ENCODE measurements at places on chromosomes 3 and 15. TPM values are rescaled to one million over a fixed set of nuclear protein-coding genes. Genes with fewer than 3 reads are reported as not detected.
A peak's percentile ranks its signal among the peaks of the same experiment; 100 is the strongest.

CYP1A2 gene
- total RNA-seq = not detected

EHHADH gene
- total RNA-seq = 6.6 TPM

CLDN18 gene
- not detected for total RNA-seq

SLC7A14 gene
- not detected for total RNA-seq

PTX3 gene
- total RNA-seq = 27.3 TPM

FGF12 gene
- not detected for total RNA-seq

- no peaks in the 10 kb centered on the region for H3K27me3 ChIP-seq
- DNase-seq = no peak
- no peak overlapping the region for H3K27ac ChIP-seq
Measured at GRCh38 chr3:171206283-171206682, 179.8 kb upstream of the SLC2A2 start.

DNA sequence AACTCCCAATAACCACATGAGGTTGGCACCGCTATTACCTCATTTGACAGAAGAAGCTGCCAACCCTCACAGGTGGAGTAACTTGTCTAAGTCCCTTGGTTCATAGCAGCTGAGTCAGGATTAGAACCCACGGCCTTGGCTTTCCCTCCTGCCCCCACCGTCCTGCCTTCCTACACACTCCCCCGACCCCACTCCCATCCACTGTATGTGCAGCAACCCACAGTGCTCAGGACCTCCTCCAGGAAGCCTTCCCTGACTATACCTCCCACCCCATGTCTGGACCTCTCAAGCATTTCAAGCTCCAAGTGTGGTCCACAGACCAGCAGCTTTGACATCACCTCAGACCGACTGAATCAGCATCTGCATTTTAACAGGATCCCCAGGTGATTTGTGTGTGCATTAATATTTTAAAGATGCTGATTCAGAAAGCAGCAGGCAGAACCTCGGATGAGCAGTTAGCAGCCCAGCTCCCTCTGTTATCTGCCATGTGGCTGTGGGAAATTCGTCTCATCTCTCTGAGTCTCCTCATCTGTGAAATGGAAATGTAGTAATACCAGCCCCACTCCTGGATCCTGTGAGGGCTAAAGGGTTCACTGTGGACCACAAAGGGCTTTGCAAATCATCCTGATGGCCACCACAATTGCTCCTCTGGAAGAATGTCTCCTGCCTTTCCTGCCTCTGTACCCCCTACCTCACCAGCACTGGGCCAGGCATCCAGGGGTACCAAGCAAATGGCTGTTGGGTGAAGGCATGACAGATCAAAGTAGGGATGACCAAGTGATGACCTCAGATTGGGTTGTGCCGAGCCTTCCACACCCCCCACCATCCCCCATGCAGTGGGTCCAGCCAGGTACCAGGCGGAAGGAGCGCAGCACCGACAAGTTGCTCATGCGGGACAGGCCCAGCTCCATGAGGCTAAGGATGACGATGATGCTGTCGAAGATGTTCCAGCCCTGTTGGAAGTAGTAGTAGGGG is 62.7 kb downstream of the SCN5A start:
- no peaks in the 10 kb centered on the region for H3K4me1 ChIP-seq
- no peaks in the 10 kb centered on the region for H3K36me3 ChIP-seq
- no peak overlapping the region for H3K4me3 ChIP-seq
- peaks cover 79% of the 10 kb centered on the region for H3K27me3 ChIP-seq
- H3K27ac ChIP-seq = no peak overlapping the region

GRCh38 chr15:61173899-61174689 is 55.0 kb downstream of the RORA start:
- no peak overlapping the region for H3K4me3 ChIP-seq
- H3K27me3 ChIP-seq = no peaks in the 10 kb centered on the region
- no peaks in the 10 kb centered on the region for H3K36me3 ChIP-seq
- H3K4me1 ChIP-seq = no peaks in the 10 kb centered on the region
- no peak overlapping the region for H3K27ac ChIP-seq

DNA sequence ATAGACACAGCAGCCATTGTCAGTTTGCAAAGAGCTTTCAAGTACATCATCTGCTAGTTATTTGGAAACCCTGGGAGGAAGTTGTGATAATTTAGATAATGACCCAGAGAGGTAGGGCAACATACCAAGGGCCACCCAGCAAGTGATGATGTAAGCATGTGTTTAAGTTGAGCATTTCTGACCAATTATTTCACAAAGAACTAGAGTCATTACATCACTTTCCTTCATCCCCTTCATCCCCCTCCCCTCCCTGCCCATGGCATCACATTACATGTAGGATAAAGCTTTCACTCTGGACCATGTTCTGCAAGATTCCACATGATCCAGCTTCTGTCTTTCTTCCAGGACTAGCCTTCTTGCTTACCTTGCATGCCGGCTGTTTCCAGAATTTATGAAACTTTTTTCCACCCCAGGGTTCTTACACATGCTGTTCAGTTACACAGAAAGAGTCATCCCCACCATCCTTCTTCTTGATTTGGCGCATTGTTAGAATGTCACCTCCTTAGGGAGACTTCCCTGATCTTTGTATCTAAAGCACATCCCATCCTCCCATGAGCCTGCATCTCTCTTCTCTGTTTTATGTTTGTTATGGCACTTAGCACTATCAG is 71.3 kb downstream of the PTPRG start:
- no peak overlapping the region for H3K27ac ChIP-seq
- DNase-seq = no peak
- no peaks in the 10 kb centered on the region for H3K36me3 ChIP-seq
- H3K4me1 ChIP-seq = no peaks in the 10 kb centered on the region
- H3K27me3 ChIP-seq = no peaks in the 10 kb centered on the region
- no peak overlapping the region for H3K4me3 ChIP-seq

DNA sequence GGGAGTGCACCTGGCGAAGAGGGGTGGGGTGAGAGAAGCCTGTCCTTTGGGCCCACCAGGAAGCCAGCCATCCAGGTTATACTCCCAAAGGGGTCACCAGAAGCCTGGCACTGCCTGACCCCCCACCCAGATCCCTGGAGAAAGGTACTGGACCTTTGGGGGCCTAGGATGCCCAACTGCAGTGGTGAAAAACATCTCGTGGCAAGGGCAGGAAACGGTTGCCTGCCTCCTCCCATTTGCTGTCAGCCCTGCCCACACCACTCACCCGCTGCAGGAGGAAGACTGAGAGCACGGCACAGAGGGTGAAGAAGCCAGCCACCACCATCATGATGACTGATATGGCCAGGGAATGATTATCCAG is 2.2 kb upstream of the ULK3 start:
- DNase-seq = no peak
- no peak overlapping the region for H3K27ac ChIP-seq
- no peak overlapping the region for H3K4me3 ChIP-seq
- no peaks in the 10 kb centered on the region for H3K36me3 ChIP-seq

DNA sequence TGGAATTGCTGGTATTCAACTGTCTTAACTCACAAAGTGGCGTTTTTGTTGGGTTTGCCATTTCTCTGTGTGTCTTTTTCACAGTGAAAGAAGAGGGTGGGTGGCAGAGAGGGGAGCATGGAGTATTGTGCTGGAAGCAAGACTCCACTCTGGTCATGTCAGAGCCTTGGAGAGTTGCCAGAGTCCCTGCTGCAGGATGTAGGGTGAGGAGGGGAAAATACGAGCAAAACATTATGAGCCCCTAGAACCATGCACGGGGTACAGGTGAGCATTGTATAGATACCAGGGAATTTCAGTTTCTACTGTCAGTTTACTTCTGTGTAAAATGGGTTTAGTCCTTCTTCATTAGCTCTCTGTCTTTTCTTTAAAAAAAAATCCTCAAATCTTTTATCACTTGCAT is 249.9 kb downstream of the CACNA2D3 start:
- H3K27me3 ChIP-seq = peaks cover 28% of the 10 kb centered on the region
- no peaks in the 10 kb centered on the region for H3K4me1 ChIP-seq
- no peak for DNase-seq
- no peak overlapping the region for H3K27ac ChIP-seq

DNA sequence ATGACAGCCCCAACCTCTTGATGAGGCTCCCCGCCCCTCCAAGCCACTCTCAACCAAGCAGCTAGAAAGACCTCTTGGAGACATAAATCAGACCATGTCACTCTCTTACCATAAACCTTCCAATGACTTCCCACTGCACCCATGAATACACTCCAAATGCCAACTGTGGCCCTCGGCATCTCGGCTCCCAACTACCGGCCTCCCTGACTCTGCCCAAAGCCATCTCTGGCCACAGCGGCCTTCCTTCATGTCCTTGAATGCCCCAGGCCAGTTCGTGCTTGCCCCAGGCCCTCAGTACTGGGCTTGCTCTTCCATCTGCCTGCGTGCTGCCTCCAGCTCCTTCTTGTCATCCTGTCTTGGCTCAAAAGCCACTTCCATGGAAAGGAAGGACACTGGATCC is 32.0 kb downstream of the HCN4 start:
- H3K27me3 ChIP-seq = peaks cover 32% of the 10 kb centered on the region
- no peaks in the 10 kb centered on the region for H3K36me3 ChIP-seq
- DNase-seq = no peak
- no peak overlapping the region for H3K4me3 ChIP-seq
- H3K4me1 ChIP-seq = no peaks in the 10 kb centered on the region

- peaks cover 51% of the 10 kb centered on the region for H3K36me3 ChIP-seq
- DNase-seq = no peak
Measured at GRCh38 chr3:39142067-39142466, 11.3 kb downstream of the CSRNP1 start.

DNA sequence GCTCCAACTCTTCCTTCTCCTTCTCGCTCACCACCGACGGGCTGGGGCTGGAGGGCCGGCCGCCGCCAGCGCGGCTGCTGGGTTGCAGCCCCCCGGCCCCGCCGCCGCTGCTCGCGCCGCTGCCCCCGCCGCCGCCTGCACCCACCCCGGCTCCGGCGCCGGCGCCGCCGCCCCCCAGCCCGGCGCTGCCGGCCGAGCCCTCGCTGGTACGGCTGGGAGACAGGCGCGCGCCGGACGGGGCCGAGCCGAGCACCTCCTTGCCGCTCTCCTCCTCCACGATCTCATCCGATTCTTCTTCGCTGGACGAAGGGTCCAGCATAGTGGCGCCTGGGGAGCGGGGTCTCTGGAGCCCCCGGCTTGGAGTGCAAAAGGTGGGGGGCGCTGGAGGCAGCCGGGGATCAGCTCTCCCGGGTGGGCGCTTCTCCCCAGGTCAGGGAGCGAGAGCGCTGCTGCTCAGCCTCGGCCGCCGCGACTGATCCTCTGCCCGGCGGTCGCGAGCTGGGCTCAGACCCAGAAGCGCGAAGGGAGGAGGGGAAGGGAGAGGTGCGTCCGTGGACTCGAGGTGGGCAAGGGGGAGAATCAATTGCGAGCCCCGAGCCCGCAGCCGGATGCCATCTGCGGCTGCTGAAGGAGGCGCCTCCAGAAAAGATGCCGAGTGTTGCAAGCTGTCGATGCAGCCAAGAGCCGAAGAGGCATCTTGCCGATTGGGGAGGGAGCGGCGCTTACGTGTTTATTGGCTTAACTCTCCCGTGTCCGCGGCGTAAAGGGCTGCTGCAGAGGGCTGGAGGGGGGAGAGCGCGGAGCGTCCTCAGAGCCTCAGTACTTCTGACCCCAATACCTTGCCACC is at the start of gene CADPS:
CADPS (minus strand) TSS at position 706 of the 847 bp plus-strand sequence; CDS start at position 319, 387 bp downstream.
- 0 out of 2 replicates have a peak, but pooled peaks cover 4% of the 10 kb centered on the region for H3K4me1 ChIP-seq
- no peak within 1 kb of the TSS for H3K4me3 ChIP-seq
- H3K27ac ChIP-seq = no peak within 1 kb of the TSS
- no peaks in the 10 kb centered on the region for H3K36me3 ChIP-seq
- DNase-seq = no peak

GRCh38 chr3:140015741-140016140 is 80.8 kb downstream of the CLSTN2 start:
- H3K4me1 ChIP-seq = no peaks in the 10 kb centered on the region
- DNase-seq = no peak
- H3K27ac ChIP-seq = no peak overlapping the region
- H3K27me3 ChIP-seq = no peaks in the 10 kb centered on the region
- H3K4me3 ChIP-seq = no peak overlapping the region

GRCh38 chr3:182797876-182798275 is 4.6 kb downstream of the ATP11B start:
- H3K27me3 ChIP-seq = no peaks in the 10 kb centered on the region
- no peak overlapping the region for H3K4me3 ChIP-seq

DNA sequence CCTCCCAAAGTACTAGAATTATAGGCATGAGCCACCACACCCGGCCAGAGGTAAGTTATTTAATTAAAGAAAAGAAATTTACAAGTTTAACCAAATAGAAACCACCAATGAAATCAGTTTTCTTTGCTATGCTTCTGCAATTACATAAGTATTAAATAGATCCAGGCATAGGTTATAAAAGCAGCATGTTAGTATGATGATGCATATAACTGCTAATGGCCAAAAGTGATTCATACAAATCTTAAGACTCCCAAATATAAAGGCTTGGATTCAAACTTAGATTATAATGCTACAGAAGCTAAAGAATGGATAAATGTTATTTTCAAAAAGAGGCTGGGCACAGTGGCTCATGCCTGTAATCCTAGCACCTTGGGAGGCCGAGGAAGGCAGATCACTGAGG is 32.8 kb upstream of the HDC start:
- no peak overlapping the region for H3K4me3 ChIP-seq
- H3K27me3 ChIP-seq = no peaks in the 10 kb centered on the region
- DNase-seq = no peak
- H3K36me3 ChIP-seq = peaks cover 17% of the 10 kb centered on the region
- H3K27ac ChIP-seq = no peak overlapping the region
- H3K4me1 ChIP-seq = no peaks in the 10 kb centered on the region

DNA sequence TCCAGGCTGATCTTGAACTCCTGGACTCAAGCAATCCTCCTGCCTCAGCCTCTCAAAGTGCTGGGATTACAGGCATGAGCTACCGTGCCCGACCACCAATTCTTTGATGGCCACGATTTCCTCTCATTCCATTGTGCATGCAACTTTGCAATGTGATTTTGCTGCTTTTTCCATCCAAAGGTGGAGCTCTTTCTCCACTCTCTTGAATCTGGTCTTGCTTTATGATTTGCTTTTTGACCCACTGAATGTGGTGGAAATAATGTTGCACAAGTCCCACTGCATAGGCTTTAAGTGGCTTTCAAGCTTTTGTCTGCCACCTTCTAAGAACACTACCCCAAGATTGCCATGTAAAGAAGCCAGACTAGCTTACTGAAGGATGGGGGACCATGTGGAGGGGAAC is 10.6 kb downstream of the RPS27L start:
- peaks cover 8% of the 10 kb centered on the region for H3K4me1 ChIP-seq
- peak; percentile 20 for DNase-seq
- H3K27ac ChIP-seq = no peak overlapping the region
- H3K27me3 ChIP-seq = no peaks in the 10 kb centered on the region
- no peak overlapping the region for H3K4me3 ChIP-seq

DNA sequence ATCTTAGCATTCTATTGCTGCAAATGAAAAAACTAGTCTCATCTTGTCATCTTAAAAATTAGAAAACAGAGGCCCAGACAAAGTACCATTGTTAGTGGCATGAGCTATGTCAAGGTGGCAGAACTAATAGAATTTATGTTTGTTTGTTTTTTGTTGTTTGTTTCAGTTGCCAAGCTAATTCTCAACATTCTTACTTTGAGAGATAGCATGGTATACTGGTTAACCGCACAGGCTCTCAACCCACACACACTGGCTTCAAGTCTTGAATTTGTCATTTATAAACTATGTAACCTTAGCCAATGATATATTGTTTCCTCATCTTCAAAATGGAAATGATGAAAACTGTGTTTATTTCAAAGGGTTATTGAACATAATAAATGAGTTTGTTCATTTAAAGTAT is 367.6 kb upstream of the PLSCR5 start:
- H3K27ac ChIP-seq = no peak overlapping the region

GRCh38 chr3:27623085-27623753 is 98.9 kb downstream of the EOMES start:
- H3K27ac ChIP-seq = peak overlapping the region; percentile 78
- H3K27me3 ChIP-seq = no peaks in the 10 kb centered on the region
- H3K4me3 ChIP-seq = no peak overlapping the region
- H3K36me3 ChIP-seq = no peaks in the 10 kb centered on the region
- DNase-seq = peak; percentile 77

GRCh38 chr15:67018441-67018840 is 47.0 kb upstream of the SMAD3 start:
- no peak for DNase-seq
- no peaks in the 10 kb centered on the region for H3K36me3 ChIP-seq
- H3K4me3 ChIP-seq = no peak overlapping the region
- H3K27ac ChIP-seq = no peak overlapping the region
- peaks cover 13% of the 10 kb centered on the region for H3K4me1 ChIP-seq
- H3K27me3 ChIP-seq = no peaks in the 10 kb centered on the region
